ENCODE measurements at places on chromosomes 12 and 14.
A peak's percentile ranks its signal among the peaks of the same experiment; 100 is the strongest.

GRCh38 chr14:70886421-70887206 lies 20.6 kb upstream of the PCNX1 start:
- peak; percentile 76 for DNase-seq

DNA sequence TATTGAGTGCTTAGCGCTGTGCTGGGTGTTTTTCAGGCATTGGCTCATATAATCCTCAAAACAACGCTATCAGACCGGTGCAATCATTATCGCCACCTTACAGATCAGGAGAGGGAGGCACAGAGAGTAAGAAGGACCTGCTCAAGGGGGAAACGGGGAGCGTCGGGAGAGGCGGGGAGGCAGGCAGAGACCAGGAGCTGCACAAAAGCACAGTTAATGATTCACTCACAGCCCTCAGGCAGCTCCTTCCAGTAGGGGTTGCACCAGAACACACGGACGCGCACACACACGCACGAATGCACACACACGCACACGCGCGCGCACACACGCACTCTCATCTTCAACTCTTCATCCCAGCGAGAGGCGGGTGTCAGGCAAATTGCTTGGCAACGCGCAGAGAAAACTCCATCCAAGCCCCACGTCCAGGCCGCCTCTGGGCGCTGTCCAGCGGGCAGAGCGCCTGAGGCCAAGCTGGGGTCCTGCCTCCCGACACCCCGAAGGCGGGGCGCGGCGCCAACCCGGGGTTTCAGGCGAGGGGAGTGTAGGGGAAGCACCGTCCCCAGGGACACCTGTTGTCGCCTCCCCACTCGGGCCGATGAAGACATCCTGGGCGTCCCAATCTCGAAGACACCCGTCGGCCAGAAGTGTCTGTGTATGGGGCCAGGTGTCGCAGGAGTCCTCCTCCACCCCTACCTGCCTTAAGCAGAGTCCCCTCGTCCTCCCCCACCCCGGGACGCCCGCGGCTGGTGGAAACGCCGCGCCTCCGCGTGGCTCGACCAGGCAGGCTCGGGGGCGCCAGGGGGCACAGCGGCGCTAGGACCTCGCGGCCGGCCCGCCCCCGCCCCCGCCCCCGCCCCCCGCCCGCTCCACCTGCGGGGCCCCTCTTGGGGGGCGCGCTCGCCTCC lies 35.5 kb upstream of the STON2 start:
- no peak for DNase-seq

GRCh38 chr12:108609537-108610335 lies 11.9 kb upstream of the TMEM119 start:
- no peak for DNase-seq

- DNase-seq = no peak
Measured at GRCh38 chr14:33568935-33569579, 381.8 kb downstream of the EGLN3 start.

- no peak for DNase-seq
Measured at GRCh38 chr12:69059465-69060457, 126.8 kb upstream of the CPM start.

- DNase-seq = no peak
Measured at GRCh38 chr12:55652352-55652751, 15.7 kb downstream of the OR10P1 start.

GRCh38 chr14:104294628-104294982 lies 156.2 kb downstream of the KIF26A start:
- no peak for DNase-seq

GRCh38 chr14:52327374-52328226 lies 13.5 kb downstream of the PTGER2 start:
- no peak for DNase-seq

- no peak for DNase-seq
Measured at GRCh38 chr12:21346542-21347205, 12.0 kb upstream of the SLCO1A2 start.

DNA sequence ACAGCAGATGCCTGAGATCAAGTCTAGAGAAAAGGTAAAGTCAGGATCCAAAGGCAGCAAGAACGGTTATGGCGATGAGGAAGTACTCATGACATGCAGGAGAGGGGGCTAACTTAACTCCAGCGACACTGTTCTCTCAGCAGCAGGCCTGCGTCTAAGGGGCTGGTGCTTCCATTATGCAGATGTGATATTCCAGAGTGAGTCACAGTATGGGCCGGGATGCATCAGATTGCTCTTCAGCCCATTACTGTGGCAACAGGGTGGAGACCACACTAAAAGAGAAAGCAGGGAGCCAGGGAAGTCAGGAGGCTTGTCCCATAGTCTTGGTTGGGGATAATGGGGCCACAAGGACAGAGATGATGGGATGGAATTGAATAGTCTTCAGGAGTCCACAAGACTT lies 151.8 kb upstream of the NTF3 start:
- no peak for DNase-seq

GRCh38 chr14:29016050-29016900 lies 249.7 kb downstream of the FOXG1 start:
- no peak for DNase-seq

DNA sequence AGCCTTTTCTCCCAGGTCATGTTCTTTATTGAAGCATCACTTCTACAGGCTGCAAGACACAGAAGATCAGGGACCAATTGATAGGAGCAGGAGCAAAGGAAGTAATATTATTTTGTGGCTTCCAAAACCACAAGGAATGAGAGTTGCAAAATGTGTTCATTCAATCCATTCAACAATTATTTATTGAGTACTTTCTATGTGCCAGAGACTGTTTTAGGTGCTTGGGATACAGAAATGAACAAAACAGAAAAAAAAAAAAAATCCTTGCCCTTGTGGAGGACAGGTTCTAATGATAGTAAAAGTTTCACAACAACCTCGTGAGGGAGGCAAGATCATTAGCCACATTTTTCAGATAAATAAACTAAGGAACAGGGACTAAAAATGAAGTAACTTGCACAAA lies 20.1 kb upstream of the DACT1 start:
- DNase-seq = no peak

- no peak for DNase-seq
Measured at GRCh38 chr12:101539148-101539547, 55.6 kb upstream of the MYBPC1 start.

DNA sequence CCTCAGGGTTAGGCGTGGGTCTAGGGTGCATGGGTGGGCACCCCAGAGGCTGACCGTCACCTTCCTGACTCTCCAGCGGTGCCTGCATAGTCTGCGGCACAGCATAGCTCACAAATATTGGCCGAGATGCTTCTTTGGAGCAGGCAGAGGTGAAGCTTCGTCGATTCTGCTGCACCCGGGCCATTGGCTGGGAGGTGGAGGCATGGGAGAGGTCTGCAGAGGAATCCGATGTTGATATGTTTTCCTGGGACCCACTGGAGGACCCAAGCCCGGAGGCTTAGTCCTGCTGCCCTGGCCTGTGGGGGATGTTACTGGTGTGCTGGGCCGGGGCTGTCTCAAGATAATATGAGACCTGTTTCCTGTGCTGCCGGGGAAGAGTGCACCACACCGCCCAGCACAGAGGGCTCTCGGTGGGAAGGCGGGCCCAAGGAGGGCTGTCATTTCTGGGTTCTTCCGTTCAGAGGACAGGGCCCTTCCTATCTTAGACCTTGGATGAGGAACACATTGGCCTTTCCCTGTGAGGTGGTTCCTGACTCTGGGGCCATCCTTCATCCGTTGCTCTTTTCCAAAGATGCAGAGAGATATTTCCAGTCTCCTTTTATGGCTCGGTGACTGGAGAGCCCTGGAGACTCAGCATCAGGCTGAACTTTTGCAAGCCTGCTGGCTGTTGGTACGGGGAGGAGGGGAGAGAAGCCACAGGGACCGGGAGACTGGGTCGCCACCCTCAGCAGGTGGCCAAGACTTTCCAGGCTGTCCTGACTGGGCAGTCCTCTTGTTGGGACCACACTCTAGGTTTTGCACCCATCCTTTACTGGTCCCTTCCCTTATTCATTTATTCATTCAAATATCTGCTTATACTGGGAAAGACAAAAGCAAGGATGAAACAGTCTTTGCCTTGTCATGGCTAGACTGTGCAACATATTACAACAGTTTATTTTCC lies 143.5 kb downstream of the TSPAN9 start:
- DNase-seq = no peak

DNA sequence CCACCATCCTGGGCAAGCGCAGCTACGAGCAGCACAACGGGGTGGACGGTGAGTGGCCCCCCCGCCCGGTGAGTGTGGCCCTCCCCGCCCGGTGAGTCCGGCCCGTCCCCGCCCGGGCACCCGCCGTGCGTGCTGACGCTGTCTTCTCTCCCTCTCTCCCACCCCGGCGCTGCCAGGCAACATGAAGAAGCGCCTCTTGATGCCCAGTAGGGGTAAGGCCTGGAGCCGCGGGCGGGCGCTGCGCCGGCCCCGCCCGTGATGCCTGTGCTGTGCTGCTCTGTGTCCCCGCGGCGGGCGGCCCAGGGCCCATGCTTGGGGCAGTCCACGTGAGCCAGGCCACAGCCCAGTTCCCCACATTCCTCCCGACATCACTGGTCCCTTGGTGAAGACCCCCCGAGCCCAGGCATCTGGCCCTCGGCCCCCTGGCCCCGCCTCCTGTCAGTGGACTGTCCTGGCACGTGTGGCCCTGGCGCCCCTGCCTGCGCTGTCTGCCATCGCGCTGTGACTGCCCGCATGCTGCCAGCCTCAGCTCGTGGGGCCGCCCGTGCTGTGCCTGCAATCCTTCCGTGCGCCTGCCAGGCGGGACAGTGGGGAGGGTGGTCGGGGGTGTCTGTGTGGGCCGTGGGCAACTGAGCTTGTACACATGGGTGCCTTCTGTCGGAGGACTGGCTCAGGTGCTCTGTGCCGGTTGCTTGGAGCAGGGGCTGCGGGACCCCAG lies 7.9 kb upstream of the CRIP2 start:
- no peak for DNase-seq

GRCh38 chr12:105982022-105982421 lies 156.7 kb downstream of the NUAK1 start:
- DNase-seq = no peak

GRCh38 chr14:54772451-54772881 lies 130.2 kb downstream of the GCH1 start:
- DNase-seq = no peak

Measured in GM12878 (cell line).